ENCODE measurements at places on chromosomes 6 and 20. TPM values are rescaled to one million over a fixed set of nuclear protein-coding genes. Genes with fewer than 3 reads are reported as not detected.
A peak's percentile ranks its signal among the peaks of the same experiment; 100 is the strongest.

FLOT1 gene
- 234 TPM for total RNA-seq

SFTA2 gene
- total RNA-seq, result 0.72 TPM

DNA sequence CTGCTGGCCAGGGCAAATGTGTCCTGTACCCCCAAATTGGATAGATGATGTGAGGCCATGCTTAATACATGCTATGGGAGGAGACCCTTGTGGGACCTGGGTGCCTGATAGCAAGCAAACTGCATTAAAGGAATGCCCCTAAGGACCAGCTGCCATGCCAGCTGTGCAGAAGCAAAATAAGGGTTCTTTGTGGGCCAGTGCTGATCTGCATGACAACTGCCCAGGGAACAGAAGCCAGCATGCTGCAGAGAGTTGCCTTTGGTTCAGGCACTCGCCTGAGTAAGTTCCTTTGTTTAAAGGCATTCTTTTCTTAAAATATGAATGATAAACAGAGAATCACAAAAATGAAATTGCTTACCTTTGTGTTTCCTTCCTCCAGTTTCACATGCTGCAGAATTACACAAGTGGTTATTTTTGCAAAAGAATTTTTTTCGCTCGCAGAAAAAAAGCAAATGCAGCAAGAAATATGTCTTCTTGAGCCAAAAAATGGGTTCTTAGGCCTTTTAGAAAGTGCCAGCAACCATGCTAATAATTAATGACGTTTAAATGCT, 6.9 kb upstream of the SYNDIG1 start:
- H3K27ac ChIP-seq, result no peak overlapping the region
- no peaks in the 10 kb centered on the region for H3K36me3 ChIP-seq
- no peak overlapping the region for H3K4me3 ChIP-seq
- DNase-seq, result no peak

- no peaks in the 10 kb centered on the region for H3K27me3 ChIP-seq
- H3K4me1 ChIP-seq, result no peaks in the 10 kb centered on the region
- no peak overlapping the region for H3K4me3 ChIP-seq
- no peaks in the 10 kb centered on the region for H3K36me3 ChIP-seq
- H3K27ac ChIP-seq, result no peak overlapping the region
These were observed 195.9 kb downstream of the AKAP7 start for GRCh38 chr6:131331151-131331550.

DNA sequence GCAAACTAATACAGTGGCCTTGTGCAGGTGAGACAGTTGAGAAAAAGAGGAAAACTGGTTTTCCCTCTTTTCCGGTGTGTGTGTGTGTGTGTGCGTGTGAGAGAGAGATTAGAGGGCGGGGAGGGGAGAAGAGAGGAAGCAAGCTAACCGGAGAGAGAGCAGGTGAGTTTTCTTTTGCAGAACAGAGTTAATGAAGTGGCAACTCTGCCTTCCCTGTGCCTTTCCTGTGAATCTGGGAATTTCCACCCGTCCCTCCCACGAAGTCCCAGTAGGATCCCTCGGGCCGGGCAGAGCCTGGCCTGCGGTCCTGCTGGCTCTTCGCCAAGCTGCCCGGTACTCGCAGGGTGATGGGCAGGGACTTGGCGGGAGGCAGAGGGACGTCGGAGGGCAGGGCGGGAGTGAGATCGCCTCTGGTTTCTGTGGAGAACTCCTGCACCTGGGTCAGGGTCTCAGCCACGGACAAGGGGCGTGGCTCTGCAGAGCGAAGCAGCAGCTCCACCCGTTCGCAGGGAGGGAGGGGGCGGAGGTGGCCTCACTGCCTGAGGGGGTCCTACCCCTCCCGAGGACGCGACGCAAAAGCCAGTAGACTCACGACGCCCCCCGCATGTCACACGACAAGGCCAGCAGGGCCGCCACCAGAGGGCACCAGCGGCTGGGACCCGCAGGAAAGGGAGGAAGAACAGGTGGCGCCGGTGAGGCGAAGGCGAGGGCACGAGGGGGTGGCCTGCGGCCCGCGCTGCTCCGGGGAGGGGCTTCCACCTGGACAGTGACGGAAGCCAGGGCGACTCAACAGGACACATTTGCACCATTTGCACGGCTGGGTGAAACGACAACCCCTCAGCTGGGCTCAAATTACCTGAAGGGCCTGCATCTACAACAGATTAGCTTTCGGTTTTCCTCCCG, 51.2 kb upstream of the RNF182 start:
- peak overlapping the region; percentile 67 for H3K27ac ChIP-seq
- peak overlapping the region; percentile 60 for H3K4me3 ChIP-seq
- DNase-seq, result peak; percentile 91
- H3K4me1 ChIP-seq, result peaks cover 20% of the 10 kb centered on the region

- no peaks in the 10 kb centered on the region for H3K4me1 ChIP-seq
- H3K27me3 ChIP-seq, result no peaks in the 10 kb centered on the region
- H3K27ac ChIP-seq, result no peak overlapping the region
- H3K4me3 ChIP-seq, result no peak overlapping the region
- no peak for DNase-seq
- no peaks in the 10 kb centered on the region for H3K36me3 ChIP-seq
These were observed 9.1 kb downstream of the HIVEP2 start for GRCh38 chr6:142935553-142936517.

GRCh38 chr20:51360451-51361201, 181.9 kb downstream of the NFATC2 start:
- peak; percentile 29 for DNase-seq
- peaks cover 47% of the 10 kb centered on the region for H3K4me1 ChIP-seq
- no peaks in the 10 kb centered on the region for H3K36me3 ChIP-seq
- no peak overlapping the region for H3K4me3 ChIP-seq
- peak overlapping the region; percentile 70 for H3K27ac ChIP-seq

ZNF334 gene
- 3.8 TPM for total RNA-seq

GRCh38 chr6:140082867-140083297, 708.4 kb upstream of the CITED2 start:
- H3K36me3 ChIP-seq, result no peaks in the 10 kb centered on the region
- H3K4me3 ChIP-seq, result no peak overlapping the region
- H3K27ac ChIP-seq, result no peak overlapping the region
- no peak for DNase-seq

- H3K4me1 ChIP-seq, result no peaks in the 10 kb centered on the region
- H3K4me3 ChIP-seq, result no peak overlapping the region
- no peak for DNase-seq
These were observed 15.1 kb upstream of the CCDC170 start for GRCh38 chr6:151478670-151479069.

GRCh38 chr6:125129354-125129753, 24.2 kb upstream of the TPD52L1 start:
- peaks cover 4% of the 10 kb centered on the region for H3K4me1 ChIP-seq
- no peaks in the 10 kb centered on the region for H3K36me3 ChIP-seq
- H3K27ac ChIP-seq, result no peak overlapping the region

- peak; percentile 58 for DNase-seq
- H3K27ac ChIP-seq, result no peak overlapping the region
- no peaks in the 10 kb centered on the region for H3K27me3 ChIP-seq
- no peaks in the 10 kb centered on the region for H3K4me1 ChIP-seq
- H3K36me3 ChIP-seq, result no peaks in the 10 kb centered on the region
- H3K4me3 ChIP-seq, result no peak overlapping the region
These were observed 154.1 kb downstream of the CD24 start for GRCh38 chr6:106820412-106820852.

- no peaks in the 10 kb centered on the region for H3K27me3 ChIP-seq
- peaks cover 18% of the 10 kb centered on the region for H3K4me1 ChIP-seq
- no peak for DNase-seq
These were observed 3.7 kb downstream of the SAYSD1 start for GRCh38 chr6:39111280-39111679.

GRCh38 chr20:1254254-1254653, 11.8 kb upstream of the SNPH start:
- H3K4me1 ChIP-seq, result no peaks in the 10 kb centered on the region
- H3K27me3 ChIP-seq, result no peaks in the 10 kb centered on the region
- no peak overlapping the region for H3K4me3 ChIP-seq
- no peak for DNase-seq
- no peaks in the 10 kb centered on the region for H3K36me3 ChIP-seq
- H3K27ac ChIP-seq, result no peak overlapping the region

- no peak for DNase-seq
- no peaks in the 10 kb centered on the region for H3K36me3 ChIP-seq
- peaks cover 79% of the 10 kb centered on the region for H3K27me3 ChIP-seq
- H3K27ac ChIP-seq, result no peak overlapping the region
These were observed 51.0 kb downstream of the EDN3 start for GRCh38 chr20:59351157-59352040.

DNA sequence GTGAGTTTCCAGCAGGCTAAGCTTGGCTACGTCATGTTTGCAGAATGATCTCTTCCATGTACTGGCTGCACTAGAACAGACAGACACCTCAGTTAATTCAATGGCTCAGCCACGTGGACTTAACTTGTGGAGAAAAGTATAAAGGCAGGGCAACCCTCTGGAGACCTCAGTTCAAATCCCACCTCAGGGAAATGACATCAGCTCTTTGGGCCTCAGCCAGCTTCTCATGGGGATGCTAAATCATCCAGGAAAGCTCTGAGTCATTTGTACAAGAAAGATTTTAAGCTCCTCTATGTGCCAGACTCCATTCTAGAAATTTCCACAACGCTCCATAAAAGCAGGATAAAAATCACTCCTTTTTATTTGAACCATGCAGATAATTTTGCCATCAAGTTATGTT, 128.5 kb upstream of the SALL4 start:
- H3K4me1 ChIP-seq, result peaks cover 9% of the 10 kb centered on the region
- no peak for DNase-seq
- no peaks in the 10 kb centered on the region for H3K27me3 ChIP-seq

DNA sequence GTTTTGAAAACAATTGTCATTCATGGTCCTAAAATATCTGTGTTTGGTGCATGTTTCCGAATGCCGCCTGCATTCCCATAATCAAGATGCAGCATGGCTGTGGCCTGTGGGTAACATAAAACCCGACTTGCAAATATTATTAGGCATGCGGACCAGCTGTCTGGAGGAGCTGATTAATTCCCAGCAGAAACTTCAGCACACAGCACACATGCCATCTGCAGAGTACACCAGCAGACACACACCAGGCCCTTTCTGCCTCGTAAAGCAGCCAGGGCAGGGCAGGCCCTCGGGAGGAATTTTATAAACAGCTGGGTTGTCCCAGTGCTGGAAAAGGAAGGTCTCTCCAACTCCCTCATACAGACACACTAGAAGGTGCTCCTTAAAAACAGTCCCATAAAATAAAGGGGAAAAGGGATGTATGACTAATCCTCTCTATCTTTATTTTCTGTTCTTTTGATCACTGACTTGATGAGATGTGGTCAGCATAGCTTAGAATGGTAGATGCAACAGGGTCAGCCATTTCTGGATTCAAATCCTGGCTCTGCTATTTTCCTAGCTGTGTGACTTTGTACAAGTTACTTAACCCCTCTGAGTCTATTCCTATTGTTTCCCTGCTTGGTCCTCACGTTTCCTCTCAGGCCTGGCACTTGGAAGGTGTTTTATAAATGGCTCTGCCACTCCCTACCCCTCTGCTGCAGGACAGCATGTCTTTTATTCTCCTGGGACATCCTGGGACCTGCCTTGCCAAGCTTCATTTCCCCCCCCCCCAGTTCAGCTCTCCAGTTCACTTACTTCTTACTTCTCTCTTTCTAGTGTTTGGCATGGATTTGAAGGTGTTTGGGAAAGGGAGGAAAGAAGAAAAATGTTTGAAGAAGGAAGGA, 85.9 kb upstream of the TRAF3IP2 start:
- H3K36me3 ChIP-seq, result peaks cover 10% of the 10 kb centered on the region
- DNase-seq, result no peak
- H3K4me3 ChIP-seq, result no peak overlapping the region
- H3K27me3 ChIP-seq, result no peaks in the 10 kb centered on the region
- no peak overlapping the region for H3K27ac ChIP-seq
- H3K4me1 ChIP-seq, result no peaks in the 10 kb centered on the region

PROKR2 gene
- not detected for total RNA-seq

DNA sequence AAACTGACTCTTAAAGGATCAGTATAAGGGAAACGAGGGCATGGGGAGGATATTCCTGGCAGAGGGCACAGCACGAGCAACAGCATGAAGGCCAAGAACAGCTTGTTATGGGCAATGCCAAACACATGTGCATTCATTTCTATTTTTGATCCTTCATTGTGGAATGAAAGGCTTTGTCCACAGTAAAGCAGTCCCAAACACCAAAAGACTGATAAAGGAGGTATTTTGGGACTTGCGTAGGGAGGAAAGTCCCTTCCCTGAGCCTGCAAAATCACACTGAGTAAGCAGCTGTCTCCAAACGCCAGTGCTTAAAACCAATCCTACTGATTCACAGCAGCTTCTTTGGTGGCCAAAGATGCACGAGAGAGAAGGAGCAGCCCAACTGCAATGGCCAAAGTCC, 138.2 kb downstream of the UNC5CL start:
- H3K4me1 ChIP-seq, result no peaks in the 10 kb centered on the region
- H3K27me3 ChIP-seq, result no peaks in the 10 kb centered on the region
- no peak for DNase-seq

KCNK17 gene
- total RNA-seq, result not detected

- no peaks in the 10 kb centered on the region for H3K27me3 ChIP-seq
- DNase-seq, result peak; percentile 63
- no peak overlapping the region for H3K4me3 ChIP-seq
- H3K27ac ChIP-seq, result peak overlapping the region; percentile 28
- no peaks in the 10 kb centered on the region for H3K36me3 ChIP-seq
These were observed 40.1 kb upstream of the PTCHD4 start for GRCh38 chr6:48151142-48151541.

TPD52L1 gene
- total RNA-seq, result 184 TPM

Data from PC-9 (cell line).